AG08396 (cell line): ENCODE measurements at places on chromosomes 3 and 15.

DNA sequence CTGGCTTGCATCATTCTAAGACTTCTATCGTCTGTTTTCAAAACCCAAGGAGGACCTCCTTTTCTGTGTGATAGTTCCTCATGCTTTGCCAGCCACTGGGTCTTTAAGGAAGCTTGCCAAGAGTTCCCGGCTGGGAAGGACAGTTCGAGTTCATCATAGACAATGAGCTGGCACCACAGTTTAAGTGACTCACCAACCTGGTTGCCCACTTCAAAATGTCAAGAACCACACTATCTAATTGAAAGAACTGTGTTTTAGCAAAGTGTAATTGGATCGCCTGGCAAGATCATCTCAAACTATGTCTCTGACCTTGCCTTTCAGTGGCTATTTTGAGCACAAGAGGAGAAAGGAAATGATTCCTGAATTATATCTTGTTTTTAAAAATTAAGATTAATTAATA, 27.9 kb downstream of the SOX2 start:
- DNase-seq, result no peak

DNA sequence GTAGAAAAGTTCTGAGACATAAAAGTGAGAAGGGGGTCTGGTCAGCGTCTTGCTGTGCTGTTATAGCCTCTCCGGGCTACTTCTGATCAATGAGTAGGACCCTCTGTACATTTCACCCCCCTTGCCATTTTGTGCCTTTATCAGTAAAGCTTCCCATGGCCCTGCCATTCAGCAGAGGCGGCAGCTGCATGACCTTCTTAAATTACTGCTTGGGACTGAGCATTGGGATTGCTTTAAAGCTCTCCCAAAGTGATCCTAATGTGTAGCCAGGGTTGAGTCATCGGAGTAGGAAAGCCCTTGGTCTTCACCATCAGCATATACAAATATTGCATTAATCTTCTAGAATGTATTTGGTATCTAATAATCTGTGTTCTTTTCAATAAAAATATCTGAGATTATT, 70.2 kb downstream of the FMN1 start:
- no peak for DNase-seq

DNA sequence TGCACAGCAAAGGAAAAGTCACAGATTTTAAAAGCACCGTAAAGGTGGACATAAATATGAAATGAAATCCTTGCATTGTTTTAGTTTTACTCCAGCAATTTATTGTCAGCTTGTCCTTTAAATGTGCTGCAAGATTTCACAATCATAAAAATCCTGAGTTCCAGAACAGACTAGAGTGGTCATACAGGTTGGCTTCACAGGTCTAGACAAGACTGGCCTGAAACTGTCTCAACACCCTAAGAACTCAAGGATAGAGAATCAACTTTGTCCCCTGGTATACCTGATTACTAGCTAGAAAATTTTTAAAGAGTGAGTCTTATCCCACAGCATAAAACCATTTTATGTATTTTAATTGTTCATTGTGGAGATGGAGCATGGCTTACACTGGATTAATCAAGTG, 521.7 kb upstream of the MCTP2 start:
- DNase-seq, result no peak

DNA sequence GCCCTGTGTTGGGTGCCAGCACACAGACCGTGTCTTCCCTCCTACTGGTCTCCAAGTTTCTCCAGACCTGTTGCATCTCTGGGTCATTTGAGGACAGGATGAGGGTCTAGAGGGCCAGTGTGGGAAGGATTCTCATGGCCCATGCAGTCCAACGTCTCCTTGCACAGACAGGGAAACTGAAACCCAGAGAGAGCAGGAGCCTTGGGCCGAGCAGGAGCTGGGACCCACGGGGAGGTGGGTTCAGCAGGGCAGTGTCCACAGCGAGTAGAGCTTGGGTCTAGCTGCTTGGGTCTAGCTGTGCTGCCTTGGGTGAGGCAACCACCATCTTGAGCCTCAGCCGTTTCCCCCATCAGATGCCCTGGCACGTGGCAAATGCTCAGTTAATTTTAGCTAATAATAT, 32.3 kb downstream of the HDAC11 start:
- no peak for DNase-seq

DNA sequence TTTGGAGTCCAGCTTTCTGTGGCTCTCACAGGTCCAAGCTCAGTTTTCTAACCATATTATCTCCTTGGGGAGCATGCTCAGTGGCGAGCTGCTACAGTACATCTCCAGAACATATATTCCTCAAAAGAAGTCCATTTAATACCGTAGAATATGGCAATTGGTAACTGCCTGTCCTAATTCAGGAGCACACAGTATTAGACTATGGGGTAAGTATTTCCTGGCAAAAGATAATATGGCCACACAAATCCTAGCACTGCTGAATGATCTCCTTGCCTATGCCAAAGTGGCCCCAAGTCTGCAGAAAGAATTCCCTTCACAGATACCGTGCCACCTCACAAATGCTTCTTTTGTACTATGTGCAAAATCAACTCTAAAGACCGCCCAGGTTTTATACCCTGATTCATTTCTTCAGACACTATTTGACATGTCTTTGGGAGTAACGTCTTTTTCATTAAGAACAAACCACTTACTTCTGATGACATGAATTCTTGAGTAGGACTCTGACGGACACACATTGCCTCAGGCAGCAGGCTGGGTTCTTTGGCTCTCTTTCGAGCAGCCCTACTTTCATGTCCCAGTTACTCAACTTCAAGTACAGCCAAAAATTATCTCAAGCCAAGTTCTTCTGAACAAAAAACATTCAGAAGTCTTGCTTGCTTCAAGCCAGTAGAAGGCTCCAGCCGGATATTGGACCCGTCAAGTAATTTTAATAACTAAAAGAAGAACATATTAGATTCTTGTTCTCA, 368.3 kb upstream of the DCBLD2 start:
- DNase-seq, result no peak

- no peak for DNase-seq
These were observed 89.3 kb upstream of the IGSF10 start for GRCh38 chr3:151550025-151550618.

GRCh38 chr3:168422843-168423242, 327.1 kb upstream of the GOLIM4 start:
- no peak for DNase-seq

- DNase-seq, result no peak
These were observed 2.2 kb downstream of the FURIN start for GRCh38 chr15:90870354-90871138.

DNA sequence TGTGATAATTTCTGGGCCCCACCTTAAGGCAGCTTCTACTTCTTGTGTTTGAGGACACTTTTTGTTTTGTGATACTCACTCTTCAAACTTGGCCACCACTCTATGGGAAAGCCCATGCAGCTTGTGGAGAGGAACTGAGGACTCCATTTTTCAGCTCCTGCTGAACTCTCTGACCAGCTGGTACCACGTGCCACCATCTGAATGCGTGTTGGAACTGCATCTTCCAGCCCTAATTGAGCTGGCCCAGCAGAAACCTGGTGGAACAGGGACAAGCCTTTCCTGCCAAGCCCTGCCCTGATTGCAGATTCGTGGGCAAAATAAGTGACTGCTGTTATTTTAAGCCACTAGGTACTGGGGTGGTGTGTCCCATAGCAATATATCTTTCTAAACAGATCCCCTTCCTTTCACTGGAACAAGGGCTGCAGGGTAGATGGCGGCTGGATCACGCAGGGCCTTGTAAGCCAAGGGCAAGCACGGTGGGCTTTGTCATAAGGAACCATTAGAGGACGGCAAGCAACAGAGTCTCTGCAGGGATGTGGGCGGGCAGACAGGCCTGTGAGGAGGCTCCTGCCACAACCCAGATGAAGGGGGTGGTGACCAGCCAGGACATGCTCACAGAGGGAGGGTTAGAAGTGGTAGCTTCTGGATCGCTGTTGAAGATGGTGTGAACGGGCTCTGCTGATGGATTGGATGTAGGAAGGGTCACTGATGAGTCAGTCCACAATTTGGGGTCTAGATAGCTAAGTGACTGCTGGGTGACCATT, 9.5 kb downstream of the H1-8 start:
- no peak for DNase-seq

DNA sequence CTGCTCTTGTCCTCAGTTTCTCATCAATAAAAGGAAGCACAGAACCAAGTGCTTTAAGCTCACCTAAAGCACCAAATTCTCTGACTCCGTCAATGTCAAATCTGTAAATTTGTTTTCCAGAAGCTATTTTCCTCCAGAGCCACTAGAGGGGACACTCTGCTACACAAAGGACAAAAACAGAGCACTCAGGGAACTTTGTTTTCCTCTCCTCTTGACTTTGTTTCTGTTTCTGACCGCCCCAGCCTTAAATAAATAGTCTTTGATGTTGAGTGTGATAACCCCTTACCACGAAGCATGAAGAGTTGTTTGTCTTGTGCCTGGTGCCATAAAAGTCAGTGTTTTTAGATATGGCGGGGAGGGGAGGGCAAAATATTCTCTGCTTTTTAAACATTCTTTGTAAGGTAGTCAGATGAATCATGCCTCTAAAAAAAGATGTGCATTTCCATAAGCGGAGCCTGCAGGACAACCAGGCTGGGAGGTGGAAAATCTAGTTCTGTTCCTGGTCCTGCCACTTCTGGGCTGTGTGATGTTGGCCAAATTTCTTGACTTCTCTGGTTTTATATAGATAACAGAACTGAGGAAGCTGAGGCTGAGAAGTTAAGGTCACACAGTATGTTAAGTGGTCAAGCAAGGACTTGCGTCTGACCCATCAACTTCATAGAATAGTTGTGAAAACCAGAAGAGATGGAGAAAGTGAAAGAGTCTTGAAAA, 7.3 kb upstream of the ZBTB38 start:
- peak; percentile 61 for DNase-seq

DNA sequence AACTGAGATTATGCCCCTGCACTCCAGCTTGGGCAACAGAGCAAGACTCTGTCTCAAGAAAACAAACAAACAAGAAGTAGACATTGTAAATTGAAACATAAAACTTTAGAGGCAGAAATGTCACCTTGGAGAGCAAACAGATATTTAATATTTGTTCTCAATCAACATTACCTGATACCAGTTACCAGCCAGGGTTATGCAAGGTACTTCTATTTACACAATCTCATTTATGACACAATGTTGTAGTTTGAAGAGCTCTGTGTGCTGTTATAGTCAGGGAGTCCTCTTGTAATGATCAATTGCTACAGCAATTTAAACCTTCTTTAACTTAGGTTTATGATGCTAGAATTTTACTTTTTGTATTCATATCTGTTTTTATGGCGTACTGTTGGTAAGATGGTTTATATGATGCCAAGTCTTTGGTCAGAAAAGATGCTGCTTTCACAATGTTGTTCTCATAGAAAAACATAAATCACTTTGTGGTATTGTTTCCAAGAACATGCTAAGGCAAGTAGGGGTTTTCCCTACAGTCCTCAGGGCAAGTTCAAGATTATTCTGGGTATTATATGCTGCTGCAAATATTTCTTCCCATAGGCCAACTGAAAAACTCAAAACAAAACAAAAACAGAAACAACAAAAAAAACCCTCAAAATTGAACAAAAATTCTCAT, 173.5 kb downstream of the TNIK start:
- no peak for DNase-seq

GRCh38 chr3:116039651-116039985, 405.7 kb downstream of the LSAMP start:
- DNase-seq, result no peak

DNA sequence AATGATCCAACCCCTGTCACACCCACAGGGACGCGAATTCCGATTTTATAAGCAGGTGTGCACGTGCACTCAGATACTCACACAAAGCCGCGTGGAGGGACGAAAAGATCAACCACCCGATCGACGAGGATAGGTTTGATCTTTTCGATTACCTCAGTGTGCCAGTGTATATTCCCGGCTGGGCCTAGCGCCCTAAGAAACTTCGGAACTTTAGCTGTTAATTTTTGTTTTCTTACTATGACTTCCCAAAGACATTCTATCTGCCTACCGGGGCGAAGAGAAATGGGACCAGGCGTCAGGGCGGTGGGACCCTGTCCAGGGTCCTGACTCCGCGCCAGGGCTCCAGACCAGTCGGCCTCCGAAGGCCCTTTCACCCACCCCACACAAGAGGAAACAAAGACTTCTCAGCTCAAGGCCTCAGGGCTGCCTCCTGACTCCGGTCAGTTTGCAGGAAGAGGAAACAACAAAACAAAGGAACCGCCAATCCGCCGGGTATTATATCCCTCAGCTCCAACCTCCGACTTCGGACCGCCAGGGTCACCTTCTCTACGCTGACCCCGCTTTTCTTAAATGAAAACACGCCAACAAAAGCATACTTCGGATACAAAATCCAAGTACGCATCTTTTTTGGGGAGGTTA, 6.8 kb downstream of the ONECUT1 start:
- DNase-seq, result no peak

GRCh38 chr15:69787791-69788190, 309.9 kb downstream of the TLE3 start:
- DNase-seq, result no peak

- DNase-seq, result no peak
These were observed 43.4 kb downstream of the DCUN1D1 start for GRCh38 chr3:182936918-182937285.

- no peak for DNase-seq
These were observed 6.2 kb upstream of the TMF1 start for GRCh38 chr3:69058180-69058946.

DNA sequence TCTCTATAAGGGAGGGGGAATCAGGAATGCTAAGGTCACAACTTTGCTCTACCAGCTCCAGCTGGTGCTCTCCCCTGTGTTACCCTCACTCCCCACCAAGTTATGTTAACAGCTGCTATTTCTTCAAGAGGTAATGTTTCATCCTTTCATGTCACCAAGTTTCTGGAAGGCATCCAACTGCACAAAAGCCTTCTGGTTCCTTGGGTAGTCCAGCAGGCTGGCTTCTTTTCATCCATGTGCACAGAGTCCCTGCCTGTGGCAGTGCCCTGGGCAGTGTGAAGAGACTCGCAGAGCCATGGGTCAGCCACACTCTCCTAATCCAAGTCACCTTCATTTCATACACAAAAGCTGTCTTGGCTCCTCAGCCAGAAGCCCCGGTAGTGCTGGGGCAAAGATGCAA, 737.5 kb upstream of the LMCD1 start:
- no peak for DNase-seq

DNA sequence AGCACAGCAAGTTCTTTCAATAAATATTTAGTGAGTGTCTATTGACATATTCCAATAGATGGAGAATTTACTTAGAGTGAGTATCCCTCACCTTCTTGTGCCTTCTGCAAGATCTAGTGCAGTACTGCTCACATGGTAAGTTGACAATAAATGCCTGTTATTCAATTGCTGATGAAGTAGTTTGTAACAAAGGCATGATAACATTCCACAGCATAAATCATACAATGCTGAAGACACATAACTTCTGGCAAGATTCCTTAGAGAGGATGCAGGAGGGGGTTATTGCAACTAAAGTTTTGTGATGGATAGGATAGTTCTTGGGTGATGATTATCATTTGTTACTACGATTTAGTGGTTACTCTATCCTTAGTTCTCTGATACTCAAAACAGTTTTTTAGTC, 112.2 kb upstream of the RBMS3 start:
- DNase-seq, result no peak
